ENCODE measurements at places on chromosomes 5 and 9.

DNA sequence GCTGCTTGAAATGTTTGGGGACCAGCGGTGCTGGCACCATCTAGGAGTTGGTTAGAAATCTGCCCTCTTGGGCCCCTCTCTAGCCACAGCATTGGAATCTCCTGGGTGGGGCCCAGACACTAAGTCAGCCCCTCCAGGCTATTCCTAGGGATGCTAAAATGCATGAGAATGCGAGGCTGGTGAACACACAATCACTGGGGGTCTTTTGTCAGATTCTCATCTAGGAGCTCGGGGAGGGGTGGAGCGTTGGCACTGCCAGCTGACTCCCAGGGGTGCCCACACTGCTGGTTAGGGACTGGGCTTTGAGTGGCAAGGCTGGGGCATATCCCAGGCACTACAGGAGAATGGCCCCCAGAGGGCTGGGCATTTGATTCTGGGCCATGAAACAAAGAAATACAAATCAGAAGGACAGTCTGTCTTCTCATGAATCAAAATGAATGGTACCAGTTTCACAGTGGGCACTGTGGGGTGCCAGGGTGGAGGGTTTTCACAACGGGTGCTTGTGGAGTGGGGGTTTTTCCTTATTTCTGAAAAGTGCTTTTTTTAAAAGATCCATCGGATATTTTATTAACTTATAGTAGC is 127.8 kb upstream of the RAPGEF1 start:
- DNase-seq, result no peak

- no peak for DNase-seq
Observed at GRCh38 chr9:13705918-13706317, 426.4 kb upstream of the MPDZ start.

- no peak for DNase-seq
Observed at GRCh38 chr5:78397831-78398230, 37.4 kb downstream of the SCAMP1 start.

DNA sequence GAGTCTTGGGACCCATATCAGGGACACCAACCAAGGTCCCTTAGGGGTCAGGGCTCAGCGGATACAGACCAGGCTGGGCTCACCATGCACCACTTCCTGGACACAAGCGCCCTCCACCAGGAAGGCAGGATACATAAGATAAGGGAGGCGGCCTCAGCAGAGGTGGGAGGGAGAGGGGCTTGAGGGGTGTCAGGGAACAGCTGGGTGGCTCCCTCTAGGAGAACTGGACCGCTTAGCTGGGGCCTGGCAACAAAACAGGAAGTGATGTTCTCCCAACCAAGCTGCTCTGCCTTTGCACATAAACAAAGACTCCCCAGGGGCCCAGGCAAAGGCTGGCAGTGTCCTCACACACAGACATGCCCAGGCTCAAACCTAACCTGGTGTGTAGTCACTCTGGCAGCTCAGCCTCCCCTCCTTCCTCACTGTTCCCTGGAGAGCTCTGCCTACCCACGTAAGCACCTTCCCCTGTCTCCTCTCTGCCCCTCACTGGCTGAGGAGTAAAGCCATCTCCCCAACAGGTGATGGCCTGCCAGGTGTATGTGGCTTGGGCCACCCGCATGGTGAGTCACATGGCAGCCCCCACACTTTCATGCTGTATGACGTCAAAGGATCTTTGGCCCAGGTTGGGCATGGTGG is 5.8 kb upstream of the BICD2 start:
- DNase-seq, result peak; percentile 56

- no peak for DNase-seq
Observed at GRCh38 chr9:132461281-132461896, 51.4 kb downstream of the CFAP77 start.

GRCh38 chr9:109467936-109468335 is 30.2 kb downstream of the PTPN3 start:
- peak; percentile 90 for DNase-seq

DNA sequence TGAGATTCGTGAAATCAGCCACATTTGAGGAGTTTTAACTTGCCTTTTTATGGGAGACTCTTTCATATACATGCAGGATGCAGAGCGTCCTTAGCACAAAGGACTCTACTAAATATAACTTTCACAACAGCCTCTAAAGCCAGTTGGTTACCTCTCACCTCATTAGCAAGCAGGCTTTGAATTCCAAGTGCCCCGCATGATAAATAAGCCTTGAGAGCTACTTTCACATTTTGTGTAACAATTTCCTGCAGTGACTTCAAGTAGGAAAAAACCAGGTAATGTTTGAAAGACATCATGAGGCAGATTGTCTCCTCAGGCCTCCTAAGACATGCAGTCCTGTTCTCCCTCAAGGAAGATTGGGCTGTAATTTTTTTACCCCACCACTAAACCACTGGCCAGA is 50.5 kb downstream of the RALGPS1 start:
- no peak for DNase-seq

GRCh38 chr9:105281272-105281671 is 36.8 kb downstream of the SLC44A1 start:
- no peak for DNase-seq

DNA sequence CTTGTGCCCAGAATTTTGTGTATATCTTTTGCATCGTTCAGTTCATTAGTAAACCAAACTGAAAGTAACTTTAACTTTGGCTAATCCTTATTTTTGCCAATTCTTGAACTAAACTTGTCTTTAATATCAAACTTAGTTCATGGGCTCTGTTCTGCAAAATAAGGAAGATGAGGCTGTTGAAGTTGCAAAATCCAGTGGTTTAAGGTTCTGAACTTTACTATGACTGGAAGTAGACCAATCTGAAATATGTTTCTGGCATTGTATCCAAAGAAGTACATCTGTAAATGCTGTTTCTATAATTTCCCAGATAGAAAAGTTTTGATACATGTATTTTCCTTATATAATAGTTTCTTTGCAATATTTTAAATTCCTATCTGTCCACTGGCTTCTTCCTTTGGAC is 238.1 kb downstream of the CETN3 start:
- no peak for DNase-seq

- DNase-seq, result no peak
Observed at GRCh38 chr9:4259489-4259888, 40.4 kb downstream of the GLIS3 start.

- DNase-seq, result no peak
Observed at GRCh38 chr5:51731421-51732029, 348.3 kb downstream of the ISL1 start.

DNA sequence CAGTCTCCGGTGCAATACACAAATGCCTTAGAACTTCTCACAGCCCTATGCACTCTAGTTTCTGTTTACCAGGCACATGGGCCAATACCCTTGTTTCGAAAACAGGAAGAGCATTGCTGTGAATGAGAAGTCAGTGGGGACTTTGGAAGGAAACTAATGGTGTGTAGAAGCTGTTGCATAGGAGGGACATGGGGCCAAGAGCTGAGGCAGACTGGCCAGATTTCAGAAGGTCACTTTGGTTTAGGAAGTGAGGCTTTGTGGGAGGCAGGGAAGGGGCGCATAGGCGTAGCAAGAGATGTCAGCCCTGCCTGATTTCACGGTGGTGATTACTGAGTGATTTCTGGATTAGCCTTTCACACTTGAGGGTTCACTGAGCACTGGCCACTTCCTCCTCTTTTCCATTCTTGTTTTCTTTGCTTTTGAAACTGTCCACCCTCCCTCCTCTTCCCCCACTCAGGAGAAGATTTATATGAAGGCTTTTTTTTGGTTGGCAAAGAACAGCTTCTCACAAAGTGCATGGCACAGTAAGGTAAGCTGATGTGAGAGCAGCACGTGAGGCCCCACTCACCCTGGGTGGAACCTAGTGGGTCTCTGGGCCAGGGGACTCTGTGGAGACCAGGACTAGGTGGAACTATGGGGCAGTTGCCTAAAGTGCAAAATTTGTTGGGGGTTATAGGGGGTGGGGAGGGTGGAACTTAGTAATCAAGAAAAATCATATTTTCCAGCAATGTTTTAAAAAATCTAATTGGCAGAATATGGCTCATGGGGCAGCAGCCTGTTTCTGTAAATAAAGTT is 6.1 kb upstream of the TMEM252 start:
- peak; percentile 36 for DNase-seq
